ENCODE measurements at places on chromosomes 11 and 22. TPM values are rescaled to one million over a fixed set of nuclear protein-coding genes. Genes with fewer than 3 reads are reported as not detected.
A peak's percentile ranks its signal among the peaks of the same experiment; 100 is the strongest.

The FIBIN gene
- 7.8 TPM for total RNA-seq

DNA sequence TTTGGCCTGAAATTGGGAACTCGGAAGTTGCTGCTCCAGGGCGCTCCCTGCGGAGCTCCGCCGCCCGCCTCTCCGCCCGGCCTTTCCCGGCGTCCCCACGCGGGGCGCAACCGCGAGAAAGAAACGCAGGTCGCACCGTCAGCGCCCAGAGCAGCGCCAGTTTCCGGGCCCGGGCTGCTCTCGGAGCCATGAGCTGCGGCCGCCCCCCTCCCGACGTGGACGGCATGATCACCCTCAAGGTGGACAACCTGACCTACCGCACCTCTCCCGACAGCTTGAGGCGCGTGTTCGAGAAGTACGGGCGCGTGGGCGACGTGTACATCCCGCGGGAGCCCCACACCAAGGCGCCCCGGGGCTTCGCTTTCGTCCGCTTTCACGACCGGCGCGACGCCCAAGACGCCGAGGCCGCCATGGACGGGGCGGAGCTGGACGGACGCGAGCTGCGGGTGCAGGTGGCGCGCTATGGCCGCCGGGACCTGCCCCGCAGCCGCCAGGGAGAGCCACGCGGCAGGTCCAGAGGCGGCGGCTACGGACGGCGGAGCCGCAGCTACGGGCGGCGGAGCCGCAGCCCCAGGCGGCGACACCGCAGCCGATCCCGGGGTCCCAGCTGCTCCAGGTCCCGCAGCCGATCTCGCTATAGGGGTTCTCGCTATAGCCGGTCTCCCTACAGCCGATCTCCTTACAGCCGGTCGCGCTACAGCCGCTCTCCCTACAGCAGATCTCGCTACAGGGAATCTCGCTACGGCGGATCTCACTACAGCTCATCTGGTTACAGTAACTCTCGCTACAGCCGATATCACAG lies 521 bp downstream of the SRSF8 start:
- peak; percentile 78 for DNase-seq

GRCh38 chr11:134032501-134033091 lies 36.3 kb upstream of the JAM3 start:
- DNase-seq: peak; percentile 80

DNA sequence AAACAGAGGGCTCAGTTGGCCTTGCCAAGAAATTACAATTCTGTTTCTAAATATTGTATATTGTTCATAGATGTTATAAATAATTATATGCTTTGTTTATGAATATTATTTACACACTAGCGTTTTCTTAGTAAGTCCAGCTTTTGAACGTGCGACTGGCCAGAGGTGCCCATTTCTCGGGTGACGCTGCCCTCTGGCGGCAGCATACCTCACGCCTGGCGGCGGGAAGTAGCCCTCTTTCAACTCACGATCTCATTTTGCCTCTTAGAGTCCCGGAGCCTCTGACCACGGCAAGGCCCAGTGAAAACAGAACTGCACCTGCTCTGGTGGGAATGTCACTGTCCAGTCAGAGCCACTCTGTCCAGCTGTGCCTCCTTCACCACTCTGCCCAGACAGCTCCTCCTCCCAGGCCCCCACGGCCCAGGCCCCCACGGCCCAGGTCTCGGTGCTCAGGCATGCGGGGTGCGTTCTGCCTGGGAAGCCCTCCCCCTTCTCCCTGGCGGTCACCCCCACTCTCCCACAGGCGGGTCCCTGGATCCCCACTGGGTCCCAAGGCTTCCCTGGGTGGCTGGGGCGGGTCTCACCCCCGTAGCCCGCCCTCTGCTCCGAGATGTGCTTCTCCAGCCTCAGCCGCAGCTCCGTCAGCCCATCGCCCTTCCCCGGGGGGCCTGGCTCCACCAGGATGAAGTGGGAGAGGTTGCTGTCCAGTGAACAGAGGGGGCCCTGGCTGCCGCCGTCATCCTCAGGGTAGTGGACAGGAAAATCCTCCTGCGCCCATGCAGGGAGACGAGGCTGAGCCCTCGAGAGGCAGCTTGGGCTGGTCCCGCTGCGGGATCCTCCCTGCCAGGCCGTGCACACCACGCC lies 19.3 kb downstream of the TSSC4 start:
- DNase-seq: no peak

GRCh38 chr22:46041642-46042041 lies 64.7 kb upstream of the WNT7B start:
- no peak for DNase-seq

DNA sequence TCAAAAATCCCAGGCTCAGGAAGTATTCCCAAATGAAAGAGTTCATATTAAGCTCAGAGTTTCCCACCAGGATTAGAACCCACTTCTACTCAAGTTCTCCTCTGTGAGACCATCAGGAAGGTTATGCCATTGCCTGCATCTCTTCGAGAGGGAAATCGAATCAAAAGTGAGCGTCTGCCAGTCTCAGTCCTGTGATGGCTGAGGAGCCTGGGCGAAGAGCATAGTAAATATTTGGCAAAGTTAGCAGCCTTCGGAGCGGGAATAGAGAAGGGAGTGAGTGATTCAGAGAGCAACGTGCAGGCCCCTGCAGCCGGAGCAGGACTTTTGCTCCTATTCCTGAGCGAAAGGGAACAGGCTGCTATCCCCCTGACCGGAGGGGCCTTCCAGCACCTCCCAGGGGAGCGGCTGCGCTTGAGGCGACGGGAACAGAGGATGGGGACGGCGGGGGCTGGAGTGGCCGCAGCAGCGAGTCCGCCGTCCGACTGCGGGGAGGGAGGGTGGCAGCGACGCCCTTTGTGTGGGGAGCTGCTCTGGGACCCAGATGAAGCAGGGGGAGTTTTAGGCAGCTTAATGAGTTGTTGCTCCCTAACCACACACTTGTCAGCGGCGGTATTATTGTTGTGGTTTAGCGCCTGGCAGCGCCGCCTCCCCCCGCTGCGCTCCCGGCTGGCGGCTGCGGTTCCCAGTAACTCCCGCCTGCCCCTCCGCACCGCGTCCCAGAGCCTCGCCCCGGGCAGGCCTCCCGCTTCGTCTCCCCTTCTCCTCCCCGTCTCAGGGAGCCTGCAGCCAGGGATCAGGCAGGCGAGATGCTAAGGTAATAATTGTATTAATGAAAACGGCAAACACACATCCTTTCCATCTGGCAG lies 21.7 kb upstream of the NRGN start:
- DNase-seq: no peak

Data from occipital lobe (tissue), 3 donors.